Amniotic stem cell (primary cell): ENCODE measurements at places on chromosomes 4 and X.

DNA sequence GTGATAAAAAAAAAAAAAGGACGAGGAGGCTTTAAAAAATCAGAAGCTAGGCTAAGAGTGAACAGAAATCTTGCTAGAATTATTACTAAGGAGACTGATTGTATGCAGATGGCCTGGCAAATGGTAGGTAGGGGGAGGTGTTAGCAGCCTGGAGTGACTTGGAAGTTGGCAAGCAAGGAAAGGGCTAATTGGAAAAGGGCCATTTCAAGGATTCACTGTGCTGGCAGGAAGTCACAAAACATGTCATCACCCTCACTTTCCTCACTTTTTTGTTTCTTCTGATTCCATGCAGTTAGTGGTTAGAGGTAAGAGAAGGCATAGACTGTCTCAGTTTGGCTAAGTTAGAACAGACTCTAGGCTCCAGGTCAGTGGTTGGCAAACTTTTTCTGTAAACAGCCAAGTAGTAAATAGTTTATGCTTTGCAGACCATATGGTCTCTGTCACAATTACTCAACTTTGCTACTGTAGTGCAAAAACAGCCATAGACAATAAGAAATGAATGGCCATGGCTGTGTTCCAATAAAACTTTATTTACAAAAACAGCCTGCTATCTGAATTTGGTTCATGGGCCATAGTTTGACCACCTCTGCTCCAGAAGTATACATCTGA is 646.5 kb upstream of the ACTRT1 start:
- no peak for DNase-seq

DNA sequence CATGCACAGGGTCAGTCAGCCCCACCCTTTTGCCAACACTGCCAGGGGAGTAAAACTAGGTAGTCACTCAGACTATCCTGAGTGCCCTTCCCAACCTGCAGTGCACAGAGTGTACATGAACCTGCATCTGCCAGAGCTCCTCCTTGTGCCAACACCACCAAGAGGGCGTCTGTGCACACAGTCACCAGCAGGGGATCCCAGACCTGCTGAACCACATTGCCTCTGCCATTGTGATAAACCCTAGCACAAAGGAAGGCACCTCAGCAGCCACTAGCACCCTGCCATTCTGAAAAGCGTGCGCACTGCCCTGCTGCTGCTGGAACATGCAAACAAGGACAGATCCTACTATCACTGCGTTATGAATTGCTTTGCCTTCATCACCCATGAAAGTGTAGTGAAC is 247.8 kb upstream of the POU3F4 start:
- no peak for DNase-seq

DNA sequence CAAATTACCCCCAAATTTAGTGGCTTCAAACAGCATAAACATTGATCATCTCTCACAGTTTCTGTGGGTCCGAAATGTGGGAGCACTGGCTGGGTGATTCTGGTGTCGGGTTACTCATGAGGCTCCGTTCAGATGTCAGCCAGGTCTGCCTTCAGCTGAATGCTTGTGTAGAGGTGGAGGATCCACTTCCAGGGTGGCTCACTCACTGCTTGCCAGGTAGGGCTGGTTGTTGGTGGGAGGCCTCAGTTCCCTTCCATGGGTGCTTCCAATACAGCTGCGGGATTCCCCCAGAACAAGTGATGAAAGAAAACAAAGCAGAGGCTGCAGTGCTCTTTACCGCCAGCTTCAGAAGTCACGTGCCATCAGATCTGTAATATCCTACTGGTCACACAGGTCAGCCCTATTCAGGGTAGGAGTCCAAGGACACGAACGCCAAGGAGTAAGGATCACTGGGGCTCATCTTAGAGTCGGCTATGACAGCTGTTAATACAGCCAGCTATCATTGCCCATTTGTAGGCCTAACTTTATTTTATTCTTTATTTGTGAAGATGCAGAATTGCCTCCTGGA is 1.1 kb upstream of the SMIM43 start:
- DNase-seq, result no peak

- DNase-seq, result no peak
Observed at GRCh38 chrX:154530286-154530685, 14.3 kb upstream of the FAM3A start.

DNA sequence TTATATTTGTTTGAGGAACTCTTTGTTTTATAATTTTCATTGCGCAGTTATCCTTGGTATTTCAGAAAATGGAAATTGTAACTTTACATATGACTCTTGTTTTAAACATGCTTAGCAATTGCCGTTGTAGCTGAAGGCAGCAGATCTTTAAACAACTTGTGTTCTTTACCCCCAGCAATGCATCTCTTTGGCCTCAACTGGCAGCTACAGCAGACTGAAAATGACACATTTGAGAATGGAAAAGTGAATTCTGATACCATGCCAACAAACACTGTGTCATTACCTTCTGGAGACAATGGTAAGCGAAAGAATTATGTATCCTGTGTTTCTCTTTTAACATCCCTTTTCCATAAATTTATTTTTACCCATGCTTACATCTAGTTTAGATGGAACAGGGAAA is 263.6 kb downstream of the DCTD start:
- DNase-seq, result no peak

GRCh38 chr4:4864940-4865704 is 5.7 kb downstream of the MSX1 start:
- no peak for DNase-seq

DNA sequence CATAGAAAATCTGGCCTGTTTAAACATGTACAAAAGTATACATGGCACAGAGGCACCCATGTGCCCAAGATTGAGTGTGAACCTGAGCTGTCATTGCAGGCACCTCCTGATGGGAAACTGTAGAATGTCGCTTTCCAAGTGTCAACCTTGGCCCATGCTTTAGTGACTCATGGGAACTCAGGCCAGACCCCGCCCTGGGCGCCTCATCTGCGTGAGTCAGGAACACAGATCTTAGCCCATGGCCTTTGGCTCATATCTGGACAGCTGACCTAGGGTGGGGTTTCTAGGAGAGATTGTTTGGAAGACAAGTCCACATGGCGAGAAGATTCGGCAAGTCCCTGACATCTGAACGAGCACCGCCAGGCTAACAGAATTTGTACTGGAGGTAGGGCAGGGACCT is 50.0 kb downstream of the CYTL1 start:
- no peak for DNase-seq

DNA sequence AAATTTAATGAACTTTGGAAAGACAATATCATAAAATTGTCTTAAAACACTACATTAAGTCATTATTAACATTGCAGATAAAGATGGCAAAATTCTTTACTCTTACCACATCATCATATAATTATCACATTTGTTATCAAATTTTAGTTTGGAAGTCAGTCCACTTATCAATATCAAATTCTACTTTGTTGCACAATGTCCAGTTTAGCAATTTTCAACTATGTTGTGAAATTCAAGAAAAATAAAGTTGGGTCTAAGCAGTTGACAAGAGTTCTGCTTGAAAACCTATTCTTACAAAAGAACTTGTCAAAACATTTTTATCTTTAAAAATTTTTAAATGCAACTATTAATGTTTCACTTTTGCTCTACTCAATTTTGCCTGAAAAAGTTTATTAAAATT is 44.7 kb upstream of the TET2 start:
- DNase-seq, result no peak

DNA sequence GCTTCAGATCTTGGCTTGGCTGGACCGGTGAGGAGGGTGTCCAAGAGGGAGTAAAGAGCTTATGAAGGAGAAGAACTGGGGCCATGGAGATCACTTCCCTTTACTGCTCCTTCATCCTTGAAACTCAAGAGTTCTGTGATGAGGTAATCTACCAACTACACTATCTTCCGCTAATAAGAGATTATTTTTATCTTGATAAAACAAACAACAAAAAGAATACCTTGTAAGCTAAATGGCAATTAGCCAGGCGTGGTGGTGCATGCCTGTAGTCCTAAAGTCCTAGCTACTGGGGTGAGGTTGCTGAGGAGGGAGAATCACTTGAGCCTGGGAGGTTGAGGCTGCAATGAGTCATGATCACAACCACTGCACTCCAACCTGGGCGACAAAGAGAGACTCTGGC is 47.4 kb downstream of the HAUS3 start:
- no peak for DNase-seq

DNA sequence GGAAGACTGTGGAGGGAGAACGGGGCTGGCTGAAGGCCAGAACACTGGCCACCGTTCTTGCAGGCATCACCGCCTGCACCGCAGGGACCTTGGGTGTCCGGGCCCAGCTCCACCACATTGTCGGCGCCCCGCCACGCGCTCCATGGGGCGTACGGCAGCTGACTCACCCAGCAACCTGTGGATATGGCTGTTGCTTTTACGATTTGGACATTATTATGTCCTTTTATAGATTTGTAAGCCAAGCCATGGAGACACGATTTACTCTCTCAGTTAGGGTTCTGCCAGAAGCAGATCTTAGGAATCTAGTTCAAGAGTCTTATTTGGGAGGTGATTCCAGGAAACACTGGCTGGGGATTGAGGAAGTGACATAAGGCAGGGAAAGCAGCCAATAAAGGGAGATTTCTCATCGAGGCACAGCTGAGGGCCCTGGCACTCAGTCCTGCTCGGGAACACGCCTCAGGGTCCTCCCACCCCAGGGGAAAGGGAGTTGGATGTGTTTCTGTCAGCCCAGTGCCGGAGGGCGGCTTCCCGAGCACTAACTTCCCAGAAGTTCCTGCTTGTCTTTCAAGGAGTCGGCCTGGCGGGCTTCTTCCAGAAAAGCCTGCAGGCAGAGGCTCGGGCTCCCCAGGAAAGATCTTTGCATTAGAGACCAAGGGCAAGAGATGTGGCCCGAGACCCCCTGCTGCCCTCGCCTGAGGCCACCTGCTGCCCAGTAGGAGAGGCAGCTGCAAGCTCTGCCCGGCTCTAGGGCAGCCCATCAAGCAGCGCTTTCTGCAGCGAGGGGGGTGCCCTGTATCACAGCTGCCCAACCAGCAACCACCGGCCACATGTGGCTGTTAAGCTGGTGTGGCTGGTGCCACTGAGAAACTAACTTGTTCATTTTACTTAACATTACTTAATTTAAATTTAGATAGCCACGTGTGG is 52.9 kb downstream of the CRMP1 start:
- no peak for DNase-seq

DNA sequence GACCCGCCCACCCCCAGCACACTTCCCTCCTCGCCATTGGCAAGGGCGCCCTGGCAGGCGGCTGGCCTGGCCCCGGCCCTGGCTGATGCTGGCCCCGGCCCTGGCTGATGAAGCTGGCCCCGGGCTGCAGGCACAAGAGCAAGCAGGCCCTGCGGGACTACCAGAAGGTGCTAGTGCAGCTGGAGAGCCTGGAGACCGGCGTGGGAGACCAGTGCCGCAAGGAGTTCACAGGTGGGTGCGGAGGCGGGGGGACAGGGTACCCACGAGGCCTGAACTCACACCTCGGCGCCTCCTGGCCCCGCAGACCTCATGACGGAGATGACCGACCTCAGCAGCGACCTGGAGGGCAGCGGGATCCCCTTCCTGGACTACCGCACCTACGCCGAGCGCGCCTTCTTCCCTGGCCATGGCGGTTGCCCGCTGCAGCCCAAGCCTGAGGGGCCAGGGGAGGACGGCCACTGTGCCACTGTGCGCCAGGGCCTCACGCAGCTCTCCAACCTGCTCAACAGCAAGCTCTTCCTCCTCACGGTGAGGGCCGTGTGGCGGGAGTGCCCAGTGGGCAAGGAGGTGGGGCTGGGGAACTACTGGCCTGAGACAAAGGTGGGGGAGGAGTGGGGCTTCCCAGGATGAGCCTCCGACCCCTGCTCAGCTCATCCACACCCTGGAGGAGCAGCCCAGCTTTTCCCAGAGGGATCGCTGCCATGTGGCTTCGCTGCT is 6.1 kb upstream of the SRPK3 start:
- no peak for DNase-seq

- DNase-seq, result no peak
Observed at GRCh38 chr4:113064244-113064643, 14.8 kb downstream of the ANK2 start.

DNA sequence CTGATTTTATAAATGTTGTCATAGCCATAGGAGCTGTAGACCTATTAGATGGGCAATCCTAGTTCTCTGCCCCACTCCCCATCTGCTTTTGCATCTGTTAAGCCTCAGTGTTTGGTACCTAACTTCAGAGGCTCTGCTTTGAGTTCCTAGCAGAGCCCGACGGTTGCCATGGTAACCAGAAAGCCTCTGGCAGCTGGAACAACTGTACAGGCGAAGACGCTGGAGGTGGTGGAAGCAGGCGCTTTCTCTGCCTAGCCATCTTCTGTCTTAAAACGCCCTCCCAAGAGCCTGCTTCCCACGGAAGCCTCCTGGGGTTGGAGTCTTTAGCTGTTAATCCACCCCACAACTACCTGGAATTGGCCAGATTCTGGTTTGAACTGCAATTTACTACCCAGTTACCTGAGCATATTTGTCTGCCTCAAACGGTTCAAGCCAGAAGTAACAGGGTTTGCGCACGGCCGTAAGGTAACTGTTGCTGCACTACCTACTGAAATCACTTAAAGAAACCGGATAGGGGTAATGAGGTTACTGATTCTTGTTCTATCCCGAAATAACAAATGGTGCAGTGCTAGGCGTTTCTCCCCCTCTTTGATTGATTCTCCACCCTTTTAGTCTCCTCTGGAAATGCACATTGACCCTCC is 1.0 kb upstream of the GABRG1 start:
- no peak for DNase-seq

- DNase-seq, result no peak
Observed at GRCh38 chr4:112061207-112061817, 83.9 kb upstream of the FAM241A start.

- no peak for DNase-seq
Observed at GRCh38 chrX:49627086-49627777, 28.4 kb downstream of the GAGE1 start.

- no peak for DNase-seq
Observed at GRCh38 chrX:131306601-131307000, 17.5 kb upstream of the IGSF1 start.

DNA sequence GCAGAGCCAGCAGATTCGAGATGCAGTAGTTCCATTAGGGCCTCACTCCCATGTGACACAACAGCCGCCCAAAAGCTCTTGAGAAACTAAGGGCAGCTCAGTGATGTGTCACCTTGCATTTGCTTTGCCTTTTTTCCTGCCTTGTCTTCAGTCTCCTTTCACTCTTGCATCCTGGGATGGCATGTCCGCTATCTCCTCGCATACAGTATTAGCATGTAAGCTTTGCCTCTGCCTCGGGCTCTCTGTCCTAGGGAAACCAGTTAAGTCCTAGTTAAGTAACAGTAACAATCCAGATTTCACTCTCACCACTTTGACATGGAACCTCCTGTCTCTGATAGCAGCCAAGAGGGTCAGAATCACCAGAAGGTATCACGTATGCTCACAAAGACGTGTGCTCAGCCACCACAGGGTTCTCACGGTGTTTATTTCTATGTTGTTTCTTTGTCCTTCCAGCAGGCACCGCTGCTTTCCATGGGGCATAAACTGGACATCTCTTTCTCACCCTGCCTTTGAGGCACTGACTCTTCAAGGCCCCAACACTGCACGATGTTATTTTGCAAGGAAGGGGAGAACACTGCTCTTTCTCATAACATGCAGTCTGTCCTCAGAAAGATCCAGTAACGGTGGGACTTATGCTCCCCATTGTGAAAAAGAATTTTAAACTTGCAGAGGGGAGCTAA is 26.7 kb upstream of the SORBS2 start:
- DNase-seq, result no peak

DNA sequence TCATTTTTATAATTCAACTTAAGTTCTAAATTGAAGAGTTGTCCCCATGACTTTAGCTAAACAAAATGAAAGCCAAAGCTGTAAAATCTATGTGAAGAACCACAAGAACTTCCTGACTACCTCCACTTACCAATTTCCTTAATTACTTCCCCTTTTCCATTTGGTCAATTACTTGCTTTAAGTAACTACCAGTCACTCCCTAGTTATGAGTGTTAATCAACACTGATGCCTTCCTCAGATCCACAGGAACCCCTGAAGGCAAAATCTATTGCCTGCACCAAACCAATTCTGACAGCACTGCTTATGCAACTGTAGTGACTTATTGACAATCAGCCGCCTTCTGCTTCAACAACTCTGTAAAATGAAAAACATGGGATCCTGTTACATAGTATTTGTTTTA is 10.5 kb downstream of the RBMX start:
- DNase-seq, result no peak
